CD8-positive, alpha-beta T cell (primary cell): ENCODE measurements at places on chromosomes 5 and 9.

DNA sequence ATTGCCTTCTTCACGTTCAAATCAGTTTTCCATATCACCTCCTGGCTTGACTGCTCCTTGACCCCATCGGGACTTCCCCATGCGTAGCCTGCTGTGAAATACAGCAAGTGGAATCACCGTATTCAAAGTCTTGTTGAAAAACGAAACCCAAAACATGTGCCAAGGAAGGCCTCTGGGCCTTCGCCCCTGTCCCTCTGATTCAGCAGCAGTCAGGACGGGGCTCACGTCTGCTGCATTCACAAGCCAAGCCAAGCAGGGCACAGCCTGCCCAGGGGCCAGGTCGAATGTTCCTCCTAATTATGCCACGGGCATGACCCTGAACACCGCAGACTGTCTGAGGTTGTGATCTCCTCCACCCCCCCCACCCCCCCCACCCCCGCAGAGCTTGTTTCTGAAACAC, 960 bp upstream of the CTNND2 start:
- no peak for DNase-seq

GRCh38 chr9:19018201-19018600, 14.8 kb downstream of the SAXO1 start:
- DNase-seq, result no peak

- DNase-seq, result no peak
Measured at GRCh38 chr5:159877016-159877415, 39.3 kb upstream of the ADRA1B start.

DNA sequence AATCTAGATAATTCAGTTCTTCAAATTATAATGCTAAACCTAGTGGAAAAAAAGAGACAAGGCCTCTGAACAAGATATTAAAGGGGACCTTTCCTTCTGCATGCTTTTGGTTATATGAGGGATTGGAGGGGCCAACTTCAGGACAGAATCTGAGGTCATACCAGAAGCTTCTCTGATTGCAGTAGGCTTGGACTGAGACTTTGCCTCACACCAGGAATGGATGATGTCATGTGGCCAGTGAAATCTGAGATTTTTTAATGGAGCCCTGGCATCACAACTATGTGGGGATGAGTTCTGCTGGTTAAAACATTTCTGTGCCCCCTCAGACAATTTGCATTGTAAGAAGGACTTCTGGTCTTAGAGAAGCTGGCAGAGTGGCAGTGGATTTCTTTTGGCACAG, 88.6 kb downstream of the ANGPTL2 start:
- DNase-seq, result no peak

- DNase-seq, result no peak
Measured at GRCh38 chr9:126793686-126794417, 11.0 kb upstream of the ZBTB43 start.

DNA sequence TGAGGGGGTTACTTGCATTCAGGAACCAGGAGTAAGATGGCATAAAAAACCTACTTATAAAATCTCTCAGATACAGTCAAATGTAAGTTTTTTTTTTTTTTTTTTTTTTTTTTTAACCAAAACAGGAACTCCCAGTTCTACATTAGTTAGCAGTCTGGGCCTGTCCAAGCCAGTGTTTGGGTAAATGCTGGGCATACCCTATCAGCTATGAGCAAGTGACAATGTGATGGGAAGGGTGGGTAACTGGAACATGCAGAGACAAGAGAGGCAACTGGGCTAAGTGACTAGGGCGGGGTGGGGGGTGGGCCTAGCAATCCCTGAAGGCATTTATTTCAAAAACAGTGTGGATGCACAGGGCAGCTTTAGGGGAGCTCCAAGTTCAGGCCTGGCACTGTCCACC, 2.3 kb downstream of the NMRK1 start:
- DNase-seq, result no peak

DNA sequence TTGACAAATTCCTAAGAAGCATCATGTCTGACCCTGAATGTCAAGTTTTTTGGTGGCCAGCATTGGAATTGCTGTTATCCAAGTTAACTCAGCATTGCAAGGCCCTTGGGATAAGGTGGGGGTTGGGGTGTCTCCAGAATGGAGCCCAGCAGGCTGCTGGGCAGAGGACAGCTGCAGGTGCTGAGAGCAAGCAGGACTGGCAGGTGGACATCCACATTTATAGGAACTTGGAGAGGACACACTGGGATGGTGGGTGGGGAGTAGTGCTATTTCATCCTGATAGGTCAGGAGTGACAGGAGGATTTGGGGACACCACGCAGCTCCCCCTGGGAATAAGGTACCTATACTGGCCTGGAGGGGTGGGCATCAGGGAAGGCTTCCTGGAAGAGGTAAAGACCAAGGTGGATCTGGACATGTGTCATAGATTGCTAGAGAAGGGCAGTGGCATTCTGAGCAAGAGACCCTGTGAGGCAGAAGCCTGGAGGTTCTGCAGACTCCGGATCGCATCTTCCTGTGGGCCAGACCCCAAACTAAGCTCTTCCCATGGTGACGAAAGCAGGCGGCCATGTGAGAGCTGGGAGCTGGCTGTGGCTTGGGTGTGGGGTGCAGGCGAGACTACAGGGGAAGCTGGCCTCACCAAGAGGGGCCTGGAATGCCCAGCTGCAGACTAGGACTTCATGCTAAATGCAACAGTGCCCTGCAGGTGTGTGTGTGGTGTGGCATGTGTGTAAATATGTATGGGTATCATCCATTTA, 148.1 kb downstream of the RGS3 start:
- no peak for DNase-seq

DNA sequence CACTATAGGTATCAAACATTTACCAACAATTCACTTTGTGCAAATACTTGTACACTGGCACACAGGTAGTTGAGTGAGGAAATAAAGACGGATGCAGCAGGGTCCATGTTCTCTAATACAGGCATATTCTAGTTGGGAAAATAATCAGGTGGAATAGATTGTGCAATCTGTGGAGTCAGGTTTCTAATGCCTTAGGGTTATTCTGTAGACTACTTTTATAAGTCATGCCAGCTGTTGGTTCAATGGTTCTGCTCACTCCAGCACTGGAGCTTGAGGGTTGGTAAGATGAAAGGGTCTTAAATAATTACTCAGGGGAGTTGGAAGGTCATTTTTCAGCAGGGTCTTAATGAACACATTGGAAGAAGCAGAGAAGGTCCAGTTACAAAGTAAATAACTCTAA, 690.3 kb upstream of the DMAC1 start:
- DNase-seq, result no peak

DNA sequence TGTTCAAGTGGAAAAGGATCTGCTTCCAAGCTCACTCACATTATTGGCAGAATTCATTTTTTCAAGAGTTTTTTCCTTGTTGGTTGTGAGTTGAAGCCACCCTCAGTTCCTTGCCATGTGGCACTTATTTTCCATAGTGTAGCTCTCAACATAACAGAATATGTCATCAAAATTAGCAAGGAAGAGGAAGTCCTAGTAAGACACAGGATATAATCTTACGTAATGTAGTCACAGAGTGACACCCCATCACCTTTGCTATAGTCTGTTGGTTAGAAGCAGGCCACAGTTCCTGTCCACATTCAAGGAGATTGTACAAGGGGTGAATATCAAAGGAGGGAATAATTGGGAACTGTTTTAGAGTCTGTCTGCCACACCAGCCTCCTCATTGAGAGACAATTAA, 15.7 kb downstream of the IRGM start:
- no peak for DNase-seq

- no peak for DNase-seq
Measured at GRCh38 chr9:128057724-128058409, 9.3 kb downstream of the NAIF1 start.

- no peak for DNase-seq
Measured at GRCh38 chr5:59107692-59108091, 524.8 kb downstream of the RAB3C start.

DNA sequence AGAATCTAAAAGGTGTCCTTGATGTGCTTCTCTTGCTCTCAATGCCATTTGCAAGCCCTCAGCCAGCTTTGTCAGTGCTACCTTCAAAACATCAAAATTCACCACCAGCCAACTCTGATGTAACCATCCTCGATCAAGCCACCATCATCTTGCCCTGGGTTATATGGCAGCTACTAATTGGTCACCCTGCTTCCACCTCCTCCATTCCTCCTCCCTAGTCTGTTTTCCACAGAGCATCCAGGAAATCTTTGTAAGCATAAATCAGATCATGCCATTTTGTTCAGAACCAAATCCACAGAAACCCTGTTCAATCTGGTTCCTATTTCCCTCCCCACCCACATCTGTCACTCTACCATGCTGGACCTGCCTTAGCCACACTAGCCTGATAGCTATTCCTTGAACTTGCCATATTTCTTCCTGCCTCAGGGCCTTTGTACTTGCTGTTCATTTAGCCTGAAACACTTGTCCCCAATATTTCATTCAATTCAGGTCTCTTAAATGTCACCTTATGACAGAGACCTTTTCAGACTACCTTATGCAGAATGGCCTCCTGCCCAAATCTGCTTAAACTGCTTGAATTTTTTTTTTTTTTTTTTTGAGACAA, 1.9 kb upstream of the B4GALT1 start:
- DNase-seq, result no peak

- DNase-seq, result no peak
Measured at GRCh38 chr9:132026932-132027585, 52.6 kb downstream of the MED27 start.

GRCh38 chr9:2740616-2741015, 23.3 kb downstream of the KCNV2 start:
- no peak for DNase-seq

- DNase-seq, result no peak
Measured at GRCh38 chr9:133154097-133154989, 9.4 kb downstream of the GBGT1 start.

DNA sequence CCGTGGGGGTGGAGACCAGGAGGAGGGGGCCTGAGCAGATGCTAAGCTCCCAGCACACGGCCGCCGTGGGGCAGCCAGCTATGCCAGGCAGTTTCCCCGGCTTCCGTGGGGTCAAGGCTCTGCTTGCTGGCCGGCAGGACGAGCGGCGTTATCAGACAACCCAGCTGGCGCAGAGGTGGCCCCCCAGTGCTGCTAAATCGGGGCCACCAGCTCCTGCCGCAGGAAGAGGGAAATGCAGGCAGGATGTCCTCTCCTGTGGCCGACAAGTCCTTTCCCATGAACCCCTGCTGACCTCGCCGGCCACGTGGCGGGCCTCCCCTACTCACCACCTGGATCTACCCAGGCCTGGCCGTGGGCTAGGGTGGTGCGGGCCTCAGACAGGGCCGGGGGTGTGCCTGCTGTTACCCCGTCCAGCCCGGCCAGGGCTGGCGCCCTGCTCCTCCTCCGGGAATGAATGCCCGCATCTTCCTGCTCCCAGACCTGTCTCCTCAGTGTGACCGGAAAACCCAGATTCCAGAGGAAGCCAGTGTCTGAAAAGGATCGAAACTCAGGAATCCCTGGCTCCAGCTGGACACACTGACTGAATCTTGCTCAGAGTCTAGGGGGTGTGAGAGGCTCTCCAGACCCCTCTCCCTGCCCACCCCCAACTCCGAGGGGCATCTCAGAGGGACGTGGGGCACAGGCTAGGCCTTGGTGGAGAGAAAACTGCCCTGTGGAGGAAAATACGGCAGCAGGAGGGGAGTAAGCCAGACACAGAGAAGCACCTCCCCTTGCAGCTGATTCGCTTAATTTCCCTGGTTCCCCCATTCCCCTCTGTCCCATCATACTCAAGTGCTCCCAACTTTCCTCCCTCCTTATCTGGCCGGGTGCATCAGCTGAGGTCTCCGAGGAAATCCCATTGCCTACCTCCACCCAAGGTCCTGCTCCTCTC, 3.9 kb downstream of the FLT4 start:
- no peak for DNase-seq

- no peak for DNase-seq
Measured at GRCh38 chr5:54090495-54091120, 219.8 kb downstream of the ARL15 start.

- DNase-seq, result no peak
Measured at GRCh38 chr5:33737697-33738096, 154.1 kb downstream of the ADAMTS12 start.

DNA sequence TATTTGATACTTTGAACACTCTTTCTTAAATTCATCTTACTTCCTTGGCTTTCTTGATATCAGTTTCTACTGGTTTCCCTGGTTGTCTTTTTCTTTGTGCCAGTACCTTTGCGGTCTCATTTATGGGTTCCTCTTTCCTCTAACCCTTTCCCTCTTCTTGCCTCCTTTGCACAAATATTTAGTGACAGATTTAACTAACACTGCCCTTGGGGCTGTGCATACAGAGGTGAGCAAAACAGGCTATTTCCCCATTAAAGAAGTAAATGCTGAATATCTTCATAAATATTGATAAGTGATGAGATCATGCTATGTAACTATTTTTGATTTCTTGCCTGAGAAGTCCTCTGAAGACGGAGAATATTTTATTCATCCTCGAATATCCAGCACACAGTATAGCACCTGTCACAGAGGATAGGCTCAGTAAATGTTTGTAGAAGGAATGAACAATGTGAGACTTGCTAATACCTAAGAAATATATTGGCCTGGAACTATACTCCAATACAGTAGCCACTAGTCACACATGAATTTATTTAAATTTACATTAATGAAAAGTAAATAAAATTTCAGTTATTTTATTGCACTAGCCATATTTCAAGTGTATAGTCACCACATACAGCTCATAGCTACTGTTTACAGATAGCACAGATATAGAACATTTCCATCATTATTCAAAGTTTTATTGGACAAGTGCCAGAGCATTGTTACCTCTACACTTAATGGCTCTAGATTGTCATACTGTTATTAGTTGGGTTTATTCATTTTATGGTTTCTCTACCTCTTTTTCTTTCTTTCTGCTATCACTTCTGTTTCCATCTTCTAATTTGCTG, 90.4 kb downstream of the RIC1 start:
- no peak for DNase-seq

- no peak for DNase-seq
Measured at GRCh38 chr5:42923710-42924109, 112.0 kb upstream of the SELENOP start.

DNA sequence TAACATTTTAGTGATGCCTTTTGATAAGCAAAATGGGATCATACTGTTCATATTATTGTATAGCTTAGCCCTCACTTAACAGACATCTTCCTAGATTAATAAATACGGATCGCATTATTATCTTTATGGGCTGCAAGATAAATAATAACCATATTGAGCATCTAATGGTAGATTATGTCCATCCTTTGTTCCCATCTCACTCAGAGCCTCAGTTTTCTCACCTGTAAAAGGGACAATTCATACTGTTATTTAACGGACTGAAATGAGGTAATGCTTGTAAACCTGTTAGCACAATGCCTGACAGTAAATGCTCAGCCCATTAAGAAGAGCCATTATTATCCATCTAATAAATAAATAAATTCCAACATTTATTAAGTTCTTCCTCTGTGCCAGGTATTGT, 3.0 kb upstream of the RPL26L1 start:
- DNase-seq, result no peak

GRCh38 chr5:1224631-1225030, 550 bp upstream of the SLC6A18 start:
- DNase-seq, result no peak
